Activated T-cell treated with anti-CD3 and anti-CD28 coated beads, Interleukin-2, amount 50 U/mL, for 72 hours (primary cell): ENCODE measurements at places on chromosomes 11 and 22. TPM values are rescaled to one million over a fixed set of nuclear protein-coding genes. Genes with fewer than 3 reads are reported as not detected.

GRCh38 chr11:46239801-46240061, 37.7 kb upstream of the CREB3L1 start:
- peaks cover 47% of the 10 kb centered on the region for H3K4me1 ChIP-seq
- H3K36me3 ChIP-seq, result peaks cover 4% of the 10 kb centered on the region
- H3K27me3 ChIP-seq, result peaks cover 14% of the 10 kb centered on the region

DNA sequence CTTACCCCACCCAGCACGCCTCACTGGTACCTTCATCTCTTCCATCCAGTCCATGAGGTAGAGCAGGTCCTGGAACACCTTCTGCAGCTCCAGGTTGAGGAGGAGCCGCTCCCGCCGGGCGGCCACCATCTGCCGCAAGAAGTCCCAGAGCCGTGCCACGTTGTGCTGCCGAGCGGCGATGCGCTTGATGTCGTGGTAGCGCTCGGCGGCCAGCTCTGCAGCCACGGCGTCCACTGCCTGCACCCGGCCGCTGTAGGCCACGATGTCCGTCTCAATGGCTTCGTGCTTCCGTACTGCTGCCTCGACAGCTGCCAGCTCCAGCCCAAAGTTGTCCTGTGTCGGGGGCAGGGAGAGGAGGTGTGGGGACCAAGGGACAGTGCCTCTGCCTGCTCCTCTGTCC, 21.5 kb downstream of the SPTBN2 start:
- H3K4me1 ChIP-seq, result no peaks in the 10 kb centered on the region
- no peaks in the 10 kb centered on the region for H3K36me3 ChIP-seq
- DNase-seq, result no peak
- H3K27me3 ChIP-seq, result no peaks in the 10 kb centered on the region
- no peak overlapping the region for H3K27ac ChIP-seq

GRCh38 chr11:126318574-126319373, 14.9 kb downstream of the DCPS start:
- H3K27ac ChIP-seq, result peak overlapping the region; percentile 69
- peaks cover 8% of the 10 kb centered on the region for H3K36me3 ChIP-seq
- H3K4me1 ChIP-seq, result peaks cover 29% of the 10 kb centered on the region
- H3K27me3 ChIP-seq, result no peaks in the 10 kb centered on the region
- H3K4me3 ChIP-seq, result peak overlapping the region; percentile 71

GRCh38 chr22:27420817-27421361, 380.7 kb downstream of the MN1 start:
- peaks cover 28% of the 10 kb centered on the region for H3K27me3 ChIP-seq
- no peaks in the 10 kb centered on the region for H3K4me1 ChIP-seq
- H3K27ac ChIP-seq, result no peak overlapping the region
- no peak for DNase-seq
- H3K36me3 ChIP-seq, result no peaks in the 10 kb centered on the region
- no peak overlapping the region for H3K4me3 ChIP-seq

DNA sequence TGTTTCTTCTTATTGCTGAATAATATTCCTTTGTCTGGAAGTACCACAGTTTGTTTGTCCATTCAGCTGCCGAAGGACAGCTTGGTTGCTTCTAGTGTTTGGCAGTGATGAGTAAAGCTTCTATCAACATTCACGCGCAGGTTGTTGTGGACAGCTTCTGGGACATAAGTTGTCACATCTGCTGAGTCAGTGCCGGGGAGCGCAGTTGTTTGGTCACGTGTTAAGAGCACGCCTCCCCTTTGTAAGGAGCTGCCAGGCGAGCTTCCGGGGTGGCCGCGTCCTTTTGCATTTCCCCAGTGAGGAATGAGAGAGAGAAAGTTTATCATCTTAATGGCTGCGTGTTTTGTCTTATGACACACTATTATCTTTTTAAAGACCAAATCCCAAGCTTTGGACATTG, 30.3 kb downstream of the SAMM50 start:
- H3K36me3 ChIP-seq, result peaks cover 8% of the 10 kb centered on the region
- no peak overlapping the region for H3K4me3 ChIP-seq
- no peak overlapping the region for H3K27ac ChIP-seq
- H3K27me3 ChIP-seq, result no peaks in the 10 kb centered on the region
- DNase-seq, result no peak

- H3K27ac ChIP-seq, result no peak overlapping the region
- peaks cover 10% of the 10 kb centered on the region for H3K4me1 ChIP-seq
- H3K27me3 ChIP-seq, result peaks cover 86% of the 10 kb centered on the region
- peaks cover 2% of the 10 kb centered on the region for H3K36me3 ChIP-seq
Measured at GRCh38 chr11:32427935-32428664, 7.2 kb downstream of the WT1 start.

DNA sequence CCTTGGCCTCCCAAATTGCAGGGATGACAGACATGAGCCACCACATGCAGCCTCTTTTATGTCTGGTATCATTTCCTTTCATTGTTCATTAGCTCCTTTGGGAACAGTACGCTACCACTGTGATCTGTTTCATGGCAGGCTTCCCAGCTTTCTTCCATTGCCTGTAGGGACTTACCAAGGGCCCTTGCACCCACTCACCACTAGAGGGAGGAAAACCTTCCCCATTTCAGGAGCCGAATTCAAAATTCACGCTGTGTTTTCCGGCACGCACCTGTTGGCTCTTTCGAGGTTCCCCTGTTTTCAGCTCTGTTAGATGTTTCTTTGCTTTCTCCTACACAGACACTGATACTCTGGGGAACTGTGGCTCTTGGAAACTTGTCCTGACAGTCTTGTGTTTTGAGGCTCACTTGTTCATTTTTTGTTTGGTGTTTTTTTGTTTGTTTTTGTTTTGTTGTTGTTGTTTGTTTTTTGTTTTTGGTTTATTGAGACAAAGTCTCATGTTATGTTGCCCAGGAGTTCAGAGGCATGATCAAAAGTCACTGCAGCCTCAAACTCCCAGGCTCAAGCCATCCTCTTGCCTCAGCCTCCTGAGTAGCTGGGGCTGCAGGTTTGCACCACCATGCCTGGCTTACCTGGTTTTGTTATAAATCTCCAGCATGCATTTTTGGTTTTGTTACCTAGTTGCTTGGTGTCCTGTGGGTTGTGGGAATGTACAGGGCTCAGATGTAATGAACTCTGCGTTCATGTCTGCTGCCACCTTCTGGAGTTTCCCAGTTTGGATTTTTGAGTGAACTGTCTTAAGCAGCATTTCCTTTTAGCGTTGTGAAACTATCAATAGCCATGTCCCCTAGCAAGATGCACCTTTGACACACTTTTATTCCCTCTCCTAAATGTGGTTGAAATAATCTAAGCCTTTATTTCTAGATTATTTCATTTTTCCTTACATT, 2.3 kb downstream of the KRTAP5-11 start:
- no peak overlapping the region for H3K27ac ChIP-seq
- no peaks in the 10 kb centered on the region for H3K36me3 ChIP-seq
- peaks cover 11% of the 10 kb centered on the region for H3K4me1 ChIP-seq
- H3K27me3 ChIP-seq, result peaks cover 29% of the 10 kb centered on the region
- no peak overlapping the region for H3K4me3 ChIP-seq

- H3K36me3 ChIP-seq, result no peaks in the 10 kb centered on the region
- H3K4me3 ChIP-seq, result no peak overlapping the region
- no peaks in the 10 kb centered on the region for H3K27me3 ChIP-seq
- H3K4me1 ChIP-seq, result peaks cover 7% of the 10 kb centered on the region
Measured at GRCh38 chr11:120482149-120482548, 29.4 kb upstream of the GRIK4 start.

DNA sequence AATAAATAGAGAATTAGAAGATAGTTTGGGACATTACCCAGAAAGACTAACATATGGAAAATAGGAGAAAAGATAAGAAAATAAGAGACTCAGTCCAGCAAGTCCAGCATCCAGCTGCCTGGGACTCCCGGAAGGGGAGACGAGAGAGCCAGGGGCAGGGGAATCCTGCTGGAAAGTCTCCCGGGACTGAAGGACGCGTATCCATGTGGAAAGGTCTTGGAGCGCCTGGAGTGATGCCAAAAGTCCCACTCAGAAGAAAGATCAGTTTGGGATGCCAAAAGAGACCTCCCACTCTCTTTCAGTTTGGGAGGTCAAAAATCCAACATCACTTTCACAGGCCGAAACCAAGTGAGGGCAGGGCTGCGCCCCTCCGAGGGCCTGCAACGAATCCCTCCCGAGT, 30.7 kb downstream of the LRFN4 start:
- H3K36me3 ChIP-seq, result no peaks in the 10 kb centered on the region
- no peak for DNase-seq
- H3K27me3 ChIP-seq, result no peaks in the 10 kb centered on the region

DNA sequence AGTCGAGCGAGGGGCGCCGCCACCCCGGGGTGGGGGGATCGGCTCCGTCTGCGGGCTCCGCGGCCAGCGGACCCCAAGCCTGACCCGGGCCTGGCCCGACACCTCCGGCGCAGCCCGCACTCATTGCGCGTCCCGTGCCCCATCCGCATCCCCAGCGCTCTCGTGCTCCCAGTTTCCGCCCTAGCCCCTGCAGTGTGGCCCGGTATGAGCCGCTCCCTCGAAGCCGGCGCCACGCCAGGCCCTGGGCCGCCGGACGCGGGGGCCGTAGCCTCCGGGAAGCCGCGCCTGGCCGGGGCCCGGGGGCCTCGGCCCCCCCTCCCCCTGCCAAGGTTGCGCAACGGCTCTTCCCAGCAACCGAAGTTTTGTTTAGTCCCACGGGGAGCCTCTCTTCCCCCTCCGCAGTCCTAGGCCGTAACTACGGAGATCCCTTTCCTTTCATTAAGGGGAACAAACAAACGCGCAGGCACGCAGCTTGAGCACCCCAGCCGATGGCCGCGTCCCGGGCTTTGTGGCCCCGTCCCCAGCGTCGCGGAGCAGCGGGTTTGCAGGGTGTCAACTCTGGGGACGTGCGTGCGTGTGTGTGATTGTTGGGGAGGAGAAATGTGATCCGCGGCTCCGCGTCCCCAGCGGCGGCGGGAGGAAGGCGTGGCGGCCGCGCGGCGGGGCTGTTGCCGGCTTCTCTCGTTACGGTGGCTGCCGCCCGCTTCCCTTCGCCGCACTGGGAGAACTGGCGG, 883 bp downstream of the HIPK3 start:
- peak overlapping the region; percentile 85 for H3K27ac ChIP-seq
- peaks cover 4% of the 10 kb centered on the region for H3K36me3 ChIP-seq
- peak overlapping the region; percentile 99 for H3K4me3 ChIP-seq
- no peaks in the 10 kb centered on the region for H3K27me3 ChIP-seq

- H3K27ac ChIP-seq, result no peak overlapping the region
- H3K27me3 ChIP-seq, result no peaks in the 10 kb centered on the region
- H3K36me3 ChIP-seq, result peaks cover 3% of the 10 kb centered on the region
- no peak overlapping the region for H3K4me3 ChIP-seq
- no peak for DNase-seq
Measured at GRCh38 chr11:111400595-111400994, 21.5 kb upstream of the POU2AF1 start.

- no peak for DNase-seq
- peak overlapping the region; percentile 79 for H3K27ac ChIP-seq
- peak overlapping the region; percentile 92 for H3K4me3 ChIP-seq
- no peaks in the 10 kb centered on the region for H3K27me3 ChIP-seq
Measured at GRCh38 chr11:614623-615503, 887 bp downstream of the IRF7 start.

UBQLN3 gene
- total RNA-seq, result not detected

CRYBB2 gene
- total RNA-seq, result 0.51 TPM

CASP1 gene
- 23.9 TPM for total RNA-seq

MUC6 gene
- not detected for total RNA-seq

LSP1 gene
- total RNA-seq, result 301 TPM

IGF2 gene
- 40.4 TPM for total RNA-seq

MMP8 gene
- not detected for total RNA-seq
